ENCODE measurements at places on chromosomes 12 and 14.
A peak's percentile ranks its signal among the peaks of the same experiment; 100 is the strongest.

- peak; percentile 15 for DNase-seq
These were observed 75.3 kb upstream of the OR4E1 start for GRCh38 chr14:21748869-21749303.

- no peak for DNase-seq
These were observed 239.4 kb downstream of the C12orf75 start for GRCh38 chr12:105569886-105570285.

DNA sequence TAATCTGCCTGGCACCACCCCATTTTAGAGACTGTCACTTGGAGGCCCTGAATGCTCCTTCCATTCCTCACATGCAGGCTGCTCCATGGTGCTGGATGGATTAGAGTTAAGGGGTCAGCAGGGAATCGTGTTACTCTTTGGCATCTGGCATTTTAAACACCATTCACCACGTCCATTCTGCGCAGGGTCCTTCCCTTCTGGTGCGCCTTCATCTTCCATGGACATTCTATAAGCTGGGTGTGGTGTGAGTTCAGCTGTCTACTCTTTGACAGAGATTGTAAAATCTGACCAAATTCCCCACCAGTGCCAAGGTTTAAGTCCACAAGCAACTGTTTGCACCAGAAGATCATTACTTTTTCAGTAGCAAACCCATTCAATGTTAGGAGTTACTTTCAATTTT, 47.8 kb downstream of the GIT2 start:
- no peak for DNase-seq

GRCh38 chr14:32719601-32720000, 219.1 kb upstream of the NPAS3 start:
- DNase-seq = no peak

GRCh38 chr12:132467511-132467910, 22.4 kb upstream of the FBRSL1 start:
- DNase-seq = no peak

DNA sequence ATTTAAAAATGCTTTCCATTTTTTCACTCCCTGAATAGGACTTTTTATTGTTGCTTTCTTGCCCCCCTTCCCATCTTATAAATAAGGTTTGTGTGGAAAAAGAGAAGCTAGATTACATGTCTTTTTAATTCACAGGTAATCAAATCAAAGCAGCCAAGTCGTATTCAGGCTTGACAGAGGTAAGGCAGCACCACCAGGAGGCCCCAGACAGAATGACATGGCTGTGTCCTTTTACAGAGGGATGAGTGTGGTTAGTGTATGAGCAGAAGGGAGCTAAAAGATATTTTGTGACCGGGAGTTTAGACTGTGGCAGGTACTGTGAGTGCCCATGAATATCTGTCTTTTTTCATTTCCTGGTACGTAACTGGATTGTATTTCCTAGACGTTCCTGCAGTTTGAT, 596.1 kb downstream of the ETNK1 start:
- DNase-seq = peak; percentile 37

DNA sequence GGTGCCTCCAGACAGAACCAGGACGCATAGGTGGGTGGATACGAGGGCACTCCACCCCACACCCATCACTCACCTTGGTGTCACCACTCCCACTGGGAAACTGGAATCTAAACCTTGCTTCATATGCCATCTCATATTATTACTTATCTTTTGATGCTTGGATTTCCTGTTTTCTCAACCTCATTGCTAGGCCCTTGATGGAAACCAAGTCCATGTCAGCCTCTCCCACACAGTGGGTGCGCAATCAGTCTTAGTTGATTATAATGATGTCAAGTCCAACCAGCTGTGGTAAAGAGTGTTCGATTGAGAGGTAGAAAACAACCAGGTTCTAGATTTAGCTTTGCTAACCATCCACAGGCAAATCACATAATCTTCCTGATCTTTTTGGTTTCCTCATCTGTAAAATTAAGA, 584 bp upstream of the DDHD1 start:
- no peak for DNase-seq

GRCh38 chr12:101536069-101536674, 58.6 kb upstream of the MYBPC1 start:
- no peak for DNase-seq

- no peak for DNase-seq
These were observed 7.2 kb upstream of the TBX3 start for GRCh38 chr12:114691196-114691595.

- peak; percentile 68 for DNase-seq
These were observed 90.7 kb downstream of the SINHCAF start for GRCh38 chr12:31234955-31235867.

DNA sequence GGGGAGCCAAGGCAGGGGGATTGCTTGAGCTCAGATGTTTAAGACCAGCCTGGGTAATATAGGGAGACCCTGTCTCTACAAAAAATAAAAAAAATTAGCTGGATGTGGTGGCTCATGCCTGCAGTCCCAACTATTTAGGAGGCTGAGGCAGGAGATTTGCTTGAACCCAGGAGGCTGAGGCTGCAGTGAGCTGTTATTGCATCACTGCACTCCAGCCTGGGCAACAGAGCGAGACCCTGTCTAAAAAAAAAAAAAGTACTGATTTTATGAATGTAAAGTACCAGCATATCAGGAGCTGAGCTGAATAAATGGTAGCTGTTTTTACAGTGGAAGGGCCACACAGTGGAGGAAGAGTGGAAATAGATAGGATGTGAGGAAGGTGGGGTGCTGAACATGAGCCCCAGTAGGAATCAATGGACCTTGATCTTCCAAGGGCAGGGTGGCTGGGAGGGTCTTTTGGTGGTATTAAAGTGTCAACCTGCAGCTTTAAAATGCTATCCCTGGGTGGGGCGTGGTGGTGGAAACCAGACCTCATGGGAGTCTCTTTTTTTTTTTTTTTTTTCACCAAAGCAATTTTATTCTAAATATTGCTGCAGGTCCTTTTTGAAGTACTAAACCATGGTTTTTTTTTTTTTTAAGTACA, 2.2 kb downstream of the ATP23 start:
- DNase-seq = no peak

DNA sequence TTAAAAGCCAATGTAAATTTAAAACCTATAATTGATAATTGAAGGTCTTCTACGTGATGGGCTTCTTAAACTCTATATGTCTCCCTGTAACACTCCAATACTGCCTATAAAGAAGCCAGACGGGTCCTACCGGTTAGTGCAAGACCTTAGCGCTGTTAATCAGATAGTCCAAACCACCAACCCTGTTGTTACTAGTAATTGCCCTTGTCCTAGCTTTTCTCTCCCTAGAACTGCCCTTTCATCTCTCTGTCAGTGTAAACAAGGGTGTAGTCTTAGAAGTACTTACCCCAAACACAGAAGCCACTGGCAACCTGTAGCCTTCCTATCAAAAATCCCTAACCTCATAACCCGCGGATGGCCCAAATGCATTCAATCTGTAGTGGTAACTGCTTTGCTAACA, 243.0 kb upstream of the DIO3 start:
- DNase-seq = no peak

GRCh38 chr12:63003223-63003819, 68.4 kb upstream of the PPM1H start:
- no peak for DNase-seq

DNA sequence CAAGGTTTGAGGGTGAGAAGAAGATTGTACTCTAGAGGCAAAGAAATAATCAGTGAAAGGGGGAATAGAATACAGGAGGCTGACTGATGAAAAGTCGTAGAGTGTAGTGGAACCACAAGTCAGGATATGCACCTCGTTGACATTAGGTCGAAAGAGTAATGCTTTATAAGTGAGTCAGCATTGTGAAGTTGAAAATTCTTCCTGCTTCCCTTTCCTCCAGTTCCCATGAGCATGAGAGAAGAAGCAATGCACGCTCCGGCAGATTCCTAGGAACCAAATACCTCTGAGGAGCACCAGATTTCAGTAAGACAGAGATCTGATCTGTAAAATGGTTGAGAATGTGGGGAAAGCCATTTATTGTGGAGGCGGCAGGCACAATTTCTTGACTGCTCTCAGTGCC, 16.5 kb downstream of the CCER1 start:
- DNase-seq = no peak

GRCh38 chr14:79009286-79009685, 839.1 kb downstream of the NRXN3 start:
- DNase-seq = no peak

GRCh38 chr12:30796891-30797371, 42.2 kb upstream of the CAPRIN2 start:
- DNase-seq = peak; percentile 53

- no peak for DNase-seq
These were observed 105.1 kb downstream of the TMTC3 start for GRCh38 chr12:88247241-88247643.

GRCh38 chr14:82855912-82856391, 1322.3 kb upstream of the SEL1L start:
- no peak for DNase-seq

- peak; percentile 14 for DNase-seq
These were observed 51.5 kb downstream of the DCAF5 start for GRCh38 chr14:69101331-69101826.

- no peak for DNase-seq
These were observed 226.6 kb downstream of the ALG10B start for GRCh38 chr12:38543151-38543550.

- DNase-seq = no peak
These were observed 181.0 kb downstream of the CFAP54 start for GRCh38 chr12:96670334-96670899.

- peak; percentile 71 for DNase-seq
These were observed at the start of gene SP1 for GRCh38 chr12:53380104-53380793. Gene SP1 (plus strand): TSS chr12:53380176. CDS start chr12:53380292, 116 bp downstream.

DNA sequence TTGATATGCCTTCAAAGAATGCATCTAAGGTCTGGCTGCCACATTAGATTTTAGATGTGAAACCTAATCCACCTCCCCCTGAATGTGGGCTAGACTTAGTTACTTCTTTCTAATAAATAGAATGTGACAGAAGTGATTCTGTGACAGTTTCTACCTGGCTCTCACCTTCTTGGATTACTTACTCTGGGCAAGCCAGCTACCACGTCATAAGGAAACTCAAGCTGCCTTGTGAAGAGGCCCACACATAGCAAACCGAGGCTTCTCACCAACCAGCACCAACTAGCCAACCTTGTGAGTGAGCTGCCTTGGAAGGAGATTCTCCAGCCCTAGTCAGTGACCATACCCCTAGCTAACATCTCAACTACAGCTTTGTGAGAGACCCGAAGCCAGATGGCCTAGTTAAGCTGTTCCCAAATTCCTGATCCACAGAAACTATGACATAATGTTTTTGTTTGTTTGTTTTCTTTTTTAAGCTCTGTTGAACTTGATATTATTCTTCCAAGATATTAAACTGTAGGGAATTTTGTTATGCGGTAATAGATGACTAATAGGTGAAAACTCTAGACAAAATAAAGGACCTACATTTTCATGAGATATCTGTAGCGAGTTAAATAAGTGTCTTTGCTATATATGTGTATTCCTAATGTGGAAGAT, 6.2 kb downstream of the GPR19 start:
- DNase-seq = no peak

- no peak for DNase-seq
These were observed 28.8 kb downstream of the ETNK1 start for GRCh38 chr12:22653791-22654190.

GRCh38 chr12:67541625-67541991, 106.9 kb upstream of the DYRK2 start:
- DNase-seq = no peak

DNA sequence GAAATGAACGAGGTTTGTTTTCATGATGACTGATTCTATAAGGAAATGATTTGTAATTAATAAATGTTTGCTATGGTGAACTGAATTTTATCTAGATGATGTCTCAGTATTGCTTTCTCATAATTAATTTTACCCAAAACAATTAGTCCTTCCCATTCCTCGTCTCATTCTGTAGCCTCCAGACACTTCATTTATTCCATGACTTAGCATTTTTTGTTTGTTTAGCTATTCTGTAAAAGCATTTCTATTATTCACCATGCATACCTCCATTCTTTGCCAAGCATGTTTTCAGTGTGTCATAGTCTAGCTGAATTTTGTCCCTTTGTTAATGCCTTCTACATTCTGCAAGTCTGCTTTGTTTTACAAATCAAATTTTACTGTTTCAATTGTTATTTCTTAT, 137.4 kb upstream of the RPL10L start:
- DNase-seq = no peak

DNA sequence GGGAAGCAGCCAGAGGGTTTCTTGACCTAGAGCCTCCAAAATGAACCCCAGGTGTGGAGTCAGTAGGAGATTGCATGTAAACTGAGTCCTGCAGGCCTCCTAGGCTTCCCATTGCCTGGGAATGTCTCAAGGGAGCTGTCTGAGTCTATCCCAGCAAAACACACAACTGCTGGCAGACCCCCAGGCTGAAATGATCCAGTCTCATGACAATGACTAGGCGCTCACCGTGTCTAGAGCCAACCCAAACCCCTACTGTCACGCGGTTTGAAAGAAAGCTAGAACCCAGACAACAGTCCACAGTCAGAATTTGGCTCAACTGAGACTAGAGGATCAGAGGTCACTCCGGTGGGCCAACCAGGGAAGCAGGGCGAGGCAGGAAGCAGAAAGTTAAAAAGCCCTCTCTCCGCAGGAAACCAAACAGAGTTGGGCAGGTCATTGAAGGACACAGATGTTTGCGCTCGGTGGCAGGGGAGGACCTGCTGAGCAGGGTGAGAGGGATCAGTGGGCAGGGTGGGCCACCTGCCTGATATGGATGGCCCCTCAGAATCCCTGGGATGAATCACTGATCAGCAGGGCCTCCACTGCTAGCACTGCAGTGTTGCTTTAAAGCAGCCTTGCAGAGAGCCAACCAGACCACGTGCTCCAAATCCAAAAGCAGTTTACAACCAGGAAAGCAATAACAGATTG, 23.8 kb downstream of the ACTN1 start:
- peak; percentile 61 for DNase-seq

DNA sequence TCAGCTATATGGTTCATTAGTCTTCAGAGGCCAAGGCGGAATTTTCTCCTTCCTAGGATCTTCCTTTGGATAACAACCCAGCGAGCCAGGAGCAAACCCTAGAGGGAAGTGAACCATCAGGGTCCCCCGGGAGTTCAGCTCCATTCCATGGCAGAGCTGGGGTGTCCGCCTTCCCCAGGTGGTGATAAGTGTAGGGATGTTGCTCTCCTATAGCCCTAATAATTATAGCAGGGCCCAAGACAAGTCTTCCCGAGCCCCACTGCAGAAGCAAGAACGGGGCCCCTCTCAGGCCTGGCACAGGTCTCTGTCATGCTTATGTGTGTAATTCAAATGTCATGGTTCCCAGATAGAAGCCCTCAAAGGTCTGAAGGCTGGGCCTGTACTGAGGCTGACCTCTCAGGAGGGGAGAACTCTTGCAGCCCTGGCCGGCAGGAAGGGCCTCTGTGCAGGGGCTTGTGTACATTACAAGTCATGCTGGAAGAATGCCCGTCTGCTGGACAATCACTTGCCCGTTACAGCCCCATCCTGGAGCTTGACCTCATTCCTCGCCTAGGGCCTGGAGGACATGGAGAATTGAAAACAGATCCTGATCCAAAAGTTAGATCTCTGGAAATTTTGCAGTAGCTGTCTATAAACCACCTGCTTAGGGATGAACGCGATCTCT, 17.3 kb downstream of the LRTM2 start:
- DNase-seq = peak; percentile 53

DNA sequence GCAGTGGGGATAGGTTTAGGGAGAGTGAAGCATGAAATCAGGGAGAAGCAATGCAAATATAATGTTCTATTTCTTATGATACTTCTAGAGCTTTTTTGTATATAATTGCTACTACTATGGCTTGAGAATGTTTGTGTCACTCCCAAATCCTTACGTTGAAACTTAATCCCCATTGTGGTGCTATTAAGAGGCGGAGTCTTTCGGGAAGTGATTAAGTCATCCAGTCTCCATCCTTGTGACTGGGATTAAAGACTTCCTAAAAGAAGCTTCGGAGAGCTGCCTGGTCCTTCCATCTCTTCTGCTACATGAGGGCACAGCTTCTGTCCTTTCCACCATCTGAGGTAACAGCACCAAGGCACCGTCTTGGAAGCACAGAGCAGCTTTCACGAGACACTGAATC, 81.2 kb downstream of the COX16 start:
- DNase-seq = no peak
